Astrocyte of the hippocampus (primary cell): ENCODE measurements at places on chromosomes 1 and 21.

DNA sequence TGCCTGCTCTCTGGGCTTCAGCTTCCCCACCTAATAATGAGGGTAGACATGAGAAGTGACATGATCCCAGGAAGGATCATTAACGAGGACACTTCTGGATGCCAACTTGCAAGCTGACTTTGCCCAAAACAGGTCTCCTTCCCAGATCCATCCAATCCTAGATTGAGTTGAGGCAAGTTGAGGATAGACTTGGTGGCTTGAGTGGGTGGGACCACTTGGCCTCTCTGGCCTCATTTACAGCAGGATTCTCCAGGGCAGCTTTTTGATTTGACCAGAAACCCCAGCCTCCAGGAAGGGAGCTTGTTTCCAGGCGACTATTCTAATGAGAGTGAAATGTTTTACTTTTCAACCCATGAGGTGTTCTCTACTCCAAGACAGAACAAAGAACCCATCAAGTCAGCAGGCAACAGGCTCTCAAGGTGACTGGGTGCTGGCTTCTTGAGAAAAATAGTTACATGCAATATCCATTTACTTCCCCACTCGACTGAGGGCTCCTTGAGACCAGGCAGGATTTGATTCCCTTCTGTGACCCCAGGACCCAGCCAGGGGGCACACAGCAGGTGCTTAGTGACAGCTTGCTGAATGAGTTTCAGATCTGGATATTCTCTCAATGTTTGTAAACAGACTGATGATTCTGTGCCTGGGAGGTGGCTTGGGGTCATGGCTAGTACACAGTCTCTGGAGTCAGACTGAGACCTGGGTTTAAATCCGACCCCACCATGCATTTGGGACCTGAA, 128.2 kb downstream of the DMRTB1 start:
- no peak for DNase-seq

GRCh38 chr1:171081763-171082201, 8.9 kb upstream of the FMO3 start:
- peak; percentile 40 for DNase-seq

GRCh38 chr1:206464456-206464964, 5.8 kb upstream of the IKBKE start:
- DNase-seq = peak; percentile 85

- no peak for DNase-seq
Measured at GRCh38 chr21:23455676-23456075, 2151.6 kb downstream of the MRPL39 start.

DNA sequence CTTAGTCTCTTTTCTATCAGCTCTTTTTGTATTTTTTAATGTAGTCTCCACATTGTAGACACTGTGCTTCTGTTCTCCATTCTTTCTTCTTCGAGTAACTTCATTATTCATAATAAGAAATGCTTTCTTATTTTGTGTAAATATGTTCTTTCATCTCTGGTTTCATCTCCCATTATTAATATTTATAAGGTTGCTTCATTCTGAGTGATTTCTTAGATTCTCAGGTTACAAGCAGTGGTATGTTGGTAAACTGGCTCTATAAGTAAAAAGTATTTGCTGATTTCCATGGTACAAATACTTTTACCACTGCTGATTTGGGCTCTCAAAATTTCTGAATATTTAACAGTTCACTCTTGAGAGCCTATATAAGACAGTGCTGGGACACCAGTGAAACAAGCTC, 81.3 kb downstream of the CDC14A start:
- DNase-seq = no peak

DNA sequence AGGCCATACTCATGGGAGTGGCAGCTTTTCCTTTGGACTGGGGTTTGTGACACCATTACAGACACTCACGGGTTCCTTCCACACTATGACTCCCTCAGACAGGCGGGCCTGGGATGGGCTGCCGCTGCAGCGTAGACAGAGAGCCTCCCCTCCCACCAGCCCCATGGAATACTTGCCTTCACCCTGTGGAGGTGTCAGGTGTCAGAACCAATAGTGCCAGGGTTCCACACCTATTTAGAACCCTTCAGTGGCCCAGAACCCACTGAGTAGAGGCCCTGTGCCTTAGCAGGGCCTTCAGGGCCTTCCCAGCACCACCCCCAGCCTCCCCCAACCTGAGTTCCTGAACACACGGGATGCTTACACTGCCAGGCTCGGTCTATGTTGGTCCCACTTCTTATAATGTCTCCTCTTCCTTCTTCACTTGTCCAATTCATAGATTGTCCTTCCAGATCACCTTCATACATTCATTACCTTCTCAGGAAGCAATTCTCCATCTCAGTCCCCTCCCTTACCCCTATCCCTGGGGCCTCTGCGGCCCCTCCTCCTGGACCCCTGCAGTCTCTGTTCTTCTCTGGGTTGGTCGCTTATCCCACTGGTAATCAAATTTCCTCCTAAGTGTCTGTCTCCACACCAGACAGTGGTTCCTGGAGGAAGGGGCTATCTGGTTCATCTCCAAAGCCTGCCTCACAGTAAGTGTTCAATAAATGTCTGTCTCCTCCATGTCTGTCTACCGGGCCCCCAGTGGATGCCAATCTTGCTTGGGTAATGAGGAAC, 1.4 kb upstream of the RHBG start:
- no peak for DNase-seq

- peak; percentile 54 for DNase-seq
Measured at GRCh38 chr1:150507912-150508864, at the start of gene ECM1. TSS of gene ECM1 (plus strand) at chr1:150508109. CDS start at chr1:150508210, 101 bp downstream.

DNA sequence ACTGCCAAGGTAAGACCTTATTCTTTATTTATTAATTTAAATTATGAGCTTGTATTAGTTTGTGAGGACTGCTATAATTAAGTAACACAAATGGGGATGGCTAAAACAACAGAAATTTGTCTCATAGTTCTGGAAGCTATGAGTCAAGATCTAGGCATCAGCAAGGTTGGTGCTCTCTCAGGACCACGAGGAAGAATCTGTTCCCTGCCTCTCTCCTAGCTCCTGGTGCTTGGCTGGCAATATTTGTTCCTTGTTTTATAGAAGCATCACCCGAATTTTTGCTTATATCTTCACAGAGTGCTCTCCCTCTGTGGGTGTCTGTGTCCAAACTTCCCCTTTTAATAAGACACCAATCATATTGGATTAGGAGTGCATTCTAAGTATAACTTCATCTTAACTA, 41.4 kb upstream of the CCDC190 start:
- DNase-seq = peak; percentile 33

GRCh38 chr1:53495633-53496345, 36.6 kb downstream of the DMRTB1 start:
- DNase-seq = no peak

GRCh38 chr1:222124602-222125001, 382.7 kb upstream of the DUSP10 start:
- no peak for DNase-seq
